Renal pelvis (tissue), 12 donors: ENCODE measurements at places on chromosomes 2 and 18. TPM values are rescaled to one million over a fixed set of nuclear protein-coding genes. Genes with fewer than 3 reads are reported as not detected.

The FAM237A gene
- not detected for polyA plus RNA-seq

The FHOD3 gene
- 36.0 TPM for polyA plus RNA-seq

The VIT gene
- not detected for polyA plus RNA-seq

The E2F6 gene
- 20.2 TPM for polyA plus RNA-seq

The PROKR1 gene
- polyA plus RNA-seq = 0.21 TPM

The OSR1 gene
- 10.8 TPM for polyA plus RNA-seq

The POMC gene
- 8.0 TPM for polyA plus RNA-seq

The OSGEPL1 gene
- 15.9 TPM for polyA plus RNA-seq

The ANKRD30BL gene
- 0.52 TPM for polyA plus RNA-seq

The SMAD7 gene
- polyA plus RNA-seq = 61.8 TPM

The GRB14 gene
- polyA plus RNA-seq = 55.2 TPM

The TSPYL6 gene
- polyA plus RNA-seq = not detected

The AQP12B gene
- 0.57 TPM for polyA plus RNA-seq

The CFAP65 gene
- polyA plus RNA-seq = 0.56 TPM

The RAPGEF4 gene
- polyA plus RNA-seq = 13.0 TPM

The CD8B gene
- 0.27 TPM for polyA plus RNA-seq

The G6PC2 gene
- 0.09 TPM for polyA plus RNA-seq

The RNF25 gene
- polyA plus RNA-seq = 45.9 TPM

The IL36B gene
- not detected for polyA plus RNA-seq

The CCDC148 gene
- 11.1 TPM for polyA plus RNA-seq
